ENCODE measurements at places on chromosomes 16 and 17. TPM values are rescaled to one million over a fixed set of nuclear protein-coding genes. Genes with fewer than 3 reads are reported as not detected.

DNA sequence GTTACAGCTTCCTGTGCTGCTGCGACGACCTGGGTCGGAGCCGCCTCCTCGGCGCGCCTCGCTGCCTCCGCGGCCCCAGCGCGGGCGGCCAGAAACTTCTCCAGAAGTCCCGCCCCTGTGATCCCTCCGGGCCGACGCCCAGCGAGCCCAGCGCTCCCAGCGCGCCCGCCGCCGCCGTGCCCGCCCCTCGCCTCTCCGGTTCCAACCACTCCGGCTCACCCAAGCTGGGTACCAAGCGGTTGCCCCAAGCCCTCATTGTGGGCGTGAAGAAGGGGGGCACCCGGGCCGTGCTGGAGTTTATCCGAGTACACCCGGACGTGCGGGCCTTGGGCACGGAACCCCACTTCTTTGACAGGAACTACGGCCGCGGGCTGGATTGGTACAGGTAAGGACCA lies 746 bp downstream of the HS3ST2 start:
- H3K27ac ChIP-seq, result no peak overlapping the region
- no peak overlapping the region for H3K4me3 ChIP-seq
- H3K27me3 ChIP-seq, result peaks cover 38% of the 10 kb centered on the region
- no peak for DNase-seq

DNA sequence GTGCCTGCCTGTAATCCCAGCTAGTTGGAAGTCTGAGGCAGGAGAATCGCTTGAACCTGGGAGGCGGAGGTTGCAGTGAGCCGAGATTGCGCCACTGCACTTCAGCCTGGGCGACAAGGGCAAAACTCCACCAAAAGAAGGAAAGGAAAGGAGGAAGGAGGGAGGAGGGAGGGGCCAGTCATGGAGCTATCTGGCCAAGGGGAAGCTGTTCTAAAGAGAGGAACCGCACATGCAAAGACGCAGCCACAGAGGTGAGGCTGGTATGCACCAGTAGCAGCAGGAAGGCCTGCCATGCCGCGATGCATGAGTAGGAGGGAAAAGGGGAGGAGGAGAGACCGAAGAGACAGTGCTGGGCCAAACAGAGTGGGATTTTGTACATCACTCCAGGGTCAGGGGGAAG lies 35.9 kb downstream of the HSBP1 start:
- H3K27ac ChIP-seq, result no peak overlapping the region
- no peak overlapping the region for H3K4me3 ChIP-seq
- DNase-seq, result no peak
- H3K36me3 ChIP-seq, result no peaks in the 10 kb centered on the region
- no peaks in the 10 kb centered on the region for H3K4me1 ChIP-seq
- H3K27me3 ChIP-seq, result peaks cover 3% of the 10 kb centered on the region

DNA sequence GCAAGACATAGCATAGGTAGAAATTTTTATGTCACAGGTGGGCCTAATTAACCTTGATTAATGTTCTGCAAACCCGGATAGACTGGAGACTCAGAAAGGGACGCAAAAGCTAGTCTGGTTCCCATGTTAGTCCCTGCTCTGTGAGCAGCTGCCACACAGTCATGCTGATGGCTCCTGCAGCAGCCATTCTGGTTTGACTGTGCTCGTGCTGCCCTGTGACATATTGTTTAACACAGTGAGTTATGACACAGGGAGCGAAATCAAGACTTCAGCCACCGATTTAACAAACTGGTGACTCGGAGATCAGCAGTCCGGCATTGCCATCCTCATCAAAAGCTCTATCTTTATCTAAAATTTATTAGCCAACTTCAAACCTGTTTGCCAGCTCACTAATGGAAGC lies 169.8 kb downstream of the WWOX start:
- DNase-seq, result no peak
- no peak overlapping the region for H3K4me3 ChIP-seq
- peaks cover 9% of the 10 kb centered on the region for H3K36me3 ChIP-seq
- no peaks in the 10 kb centered on the region for H3K4me1 ChIP-seq
- H3K27ac ChIP-seq, result no peak overlapping the region
- no peaks in the 10 kb centered on the region for H3K27me3 ChIP-seq

- H3K27ac ChIP-seq, result no peak overlapping the region
- no peak for DNase-seq
- H3K27me3 ChIP-seq, result no peaks in the 10 kb centered on the region
- H3K36me3 ChIP-seq, result peaks cover 88% of the 10 kb centered on the region
- H3K4me3 ChIP-seq, result no peak overlapping the region
These were observed 34.9 kb upstream of the ENDOV start for GRCh38 chr17:80380068-80380467.

ABCA9 gene
- not detected for total RNA-seq

DNA sequence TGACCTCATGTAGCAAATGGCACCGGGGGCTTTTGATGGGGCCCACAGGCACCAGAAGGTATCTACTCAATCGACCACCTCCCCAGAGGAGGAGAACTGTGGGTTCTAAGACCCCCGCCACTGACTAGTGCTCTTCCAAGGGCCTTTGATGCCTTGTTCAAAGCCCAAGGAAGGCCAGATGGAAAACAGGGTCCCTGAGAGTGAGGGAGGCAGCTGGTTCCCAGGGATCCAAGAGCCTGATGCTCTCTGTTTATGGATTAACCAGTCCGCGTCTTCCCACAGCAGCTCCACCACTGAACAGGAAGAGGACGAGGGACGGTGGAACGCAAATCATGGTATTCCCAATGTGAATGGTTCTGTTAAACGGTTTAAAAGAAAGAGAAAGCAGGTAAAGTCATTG lies 7.6 kb downstream of the PHB1 start:
- no peak overlapping the region for H3K27ac ChIP-seq
- no peak for DNase-seq
- H3K4me3 ChIP-seq, result no peak overlapping the region

SHISA9 gene
- not detected for total RNA-seq

DNA sequence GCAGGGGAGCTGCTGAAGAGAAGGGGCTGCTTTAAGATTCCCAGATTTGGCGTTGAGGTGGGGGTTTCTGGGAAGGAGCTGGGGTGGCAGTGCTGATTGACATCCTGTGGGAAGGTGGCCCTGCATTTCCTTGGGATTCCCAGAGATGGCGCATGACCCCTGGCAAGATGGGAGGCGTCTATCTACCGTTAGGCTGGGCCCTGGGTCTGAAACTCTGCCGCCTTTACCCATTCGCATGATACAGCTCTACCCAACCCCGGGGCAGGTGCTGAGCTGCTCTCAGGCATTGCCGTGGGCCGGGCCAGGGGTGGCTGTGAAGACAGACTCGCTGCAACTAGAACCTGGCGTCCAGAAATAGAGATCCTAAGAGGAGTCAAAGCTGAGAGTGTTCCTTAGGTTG lies 9.9 kb upstream of the MVD start:
- no peak overlapping the region for H3K27ac ChIP-seq
- peaks cover 5% of the 10 kb centered on the region for H3K36me3 ChIP-seq
- no peaks in the 10 kb centered on the region for H3K4me1 ChIP-seq

DNA sequence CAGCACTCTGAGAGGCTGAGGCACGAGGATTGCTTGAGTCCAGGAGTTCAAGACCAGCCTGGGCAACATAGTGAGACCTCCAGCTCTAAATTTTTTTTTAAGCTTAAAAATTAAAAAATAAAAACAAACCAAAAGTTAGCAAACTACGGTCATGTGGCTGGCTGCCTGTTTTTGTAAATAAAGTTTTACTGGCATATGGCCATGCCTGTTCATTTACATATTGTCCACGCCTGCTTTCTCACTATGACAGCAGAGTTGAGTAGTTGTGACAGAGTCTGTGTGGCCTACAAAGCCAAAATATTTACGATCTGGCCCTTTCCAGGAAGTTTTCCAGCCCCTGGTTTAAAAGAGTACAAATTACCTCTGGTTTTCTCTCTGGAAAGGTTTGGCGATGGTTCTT lies 3.3 kb downstream of the SLX4 start:
- no peaks in the 10 kb centered on the region for H3K27me3 ChIP-seq
- no peak overlapping the region for H3K4me3 ChIP-seq
- H3K36me3 ChIP-seq, result peaks cover 27% of the 10 kb centered on the region
- H3K27ac ChIP-seq, result no peak overlapping the region
- DNase-seq, result no peak

GRCh38 chr16:78473031-78473699 lies 373.7 kb downstream of the WWOX start:
- H3K27me3 ChIP-seq, result no peaks in the 10 kb centered on the region
- no peak overlapping the region for H3K27ac ChIP-seq
- H3K4me1 ChIP-seq, result no peaks in the 10 kb centered on the region
- H3K4me3 ChIP-seq, result no peak overlapping the region
- DNase-seq, result no peak

DNA sequence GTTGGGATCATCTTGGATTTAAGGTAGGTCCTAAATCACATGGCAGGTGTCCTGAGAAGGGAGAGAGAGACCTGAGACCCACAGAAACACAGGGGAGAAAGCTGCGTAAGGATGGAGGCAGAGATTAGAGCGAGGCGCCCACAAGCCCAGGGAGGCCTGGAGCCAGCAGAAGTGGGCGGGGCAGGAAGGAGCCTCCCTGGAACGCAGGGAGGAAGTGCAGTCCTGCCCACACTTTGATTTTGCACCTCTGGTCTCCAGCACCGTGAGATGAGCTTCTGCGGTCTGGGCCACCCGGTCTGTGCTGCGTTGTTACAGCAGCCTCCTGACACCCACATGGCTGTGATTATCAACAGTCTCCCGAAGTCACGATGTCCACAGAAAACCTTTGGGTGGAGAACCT lies 6.4 kb downstream of the DNASE1L2 start:
- no peak overlapping the region for H3K27ac ChIP-seq
- H3K36me3 ChIP-seq, result peaks cover 3% of the 10 kb centered on the region
- no peaks in the 10 kb centered on the region for H3K4me1 ChIP-seq

GRCh38 chr17:43330876-43331639 lies 67.7 kb upstream of the ARL4D start:
- DNase-seq, result no peak
- H3K27me3 ChIP-seq, result peaks cover 25% of the 10 kb centered on the region
- no peak overlapping the region for H3K4me3 ChIP-seq

DNA sequence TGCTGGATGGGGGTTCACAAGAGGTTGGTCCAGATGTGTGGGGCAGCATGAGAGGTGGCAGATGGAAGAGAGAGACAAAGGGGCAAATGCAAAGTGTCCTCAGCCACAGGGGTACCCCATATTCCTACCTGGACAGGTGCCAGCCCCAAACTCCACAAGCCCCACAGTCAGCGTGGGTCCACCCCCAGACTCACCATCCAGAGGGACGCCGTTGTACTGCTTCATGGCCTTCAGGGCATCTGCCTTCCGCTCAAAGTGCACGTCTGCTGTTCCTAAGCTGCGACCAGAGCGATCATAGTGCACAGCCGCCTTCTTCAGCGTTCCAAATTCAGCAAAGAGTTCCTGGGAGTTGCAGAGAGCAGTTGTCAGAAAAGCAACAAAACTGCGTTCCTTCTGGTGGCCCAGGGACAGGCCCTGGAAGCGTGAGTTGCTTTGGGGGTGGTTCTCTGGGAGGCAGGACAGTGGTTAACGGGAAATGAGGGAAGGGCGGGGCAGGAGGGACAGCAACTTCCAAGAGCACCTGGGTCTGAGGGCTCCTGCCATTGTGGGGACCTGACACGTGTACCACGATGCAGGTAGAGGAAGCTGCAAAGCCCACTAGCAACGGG lies 2.3 kb downstream of the ALYREF start:
- H3K27ac ChIP-seq, result no peak overlapping the region
- no peak for DNase-seq
- peaks cover 26% of the 10 kb centered on the region for H3K4me1 ChIP-seq
- H3K4me3 ChIP-seq, result peak overlapping the region; percentile 61
- H3K36me3 ChIP-seq, result peaks cover 50% of the 10 kb centered on the region
- no peaks in the 10 kb centered on the region for H3K27me3 ChIP-seq

STH gene
- total RNA-seq, result not detected

DNA sequence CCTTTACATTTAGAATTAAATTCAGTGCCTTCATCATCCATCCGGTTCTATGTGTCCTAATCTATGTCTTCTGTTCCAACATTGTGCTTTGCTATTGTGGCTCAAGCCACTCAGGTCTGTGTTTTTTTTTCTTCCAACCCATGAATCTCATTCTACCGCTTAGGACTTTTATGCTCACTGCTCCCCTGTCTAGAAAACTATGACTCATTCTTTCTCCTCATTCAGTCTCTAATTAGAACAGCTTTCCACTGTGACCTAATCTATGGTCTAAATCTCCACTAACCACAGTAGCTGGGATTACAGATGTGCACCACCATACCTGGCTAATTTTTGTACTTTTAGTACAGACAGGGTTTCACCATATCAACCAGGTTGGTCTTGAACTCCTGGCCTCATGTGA lies 418.7 kb downstream of the KCNJ2 start:
- no peaks in the 10 kb centered on the region for H3K27me3 ChIP-seq
- DNase-seq, result no peak
- H3K36me3 ChIP-seq, result no peaks in the 10 kb centered on the region
- H3K27ac ChIP-seq, result no peak overlapping the region
- H3K4me3 ChIP-seq, result no peak overlapping the region

GRCh38 chr16:77540646-77541045 lies 105.8 kb upstream of the ADAMTS18 start:
- peaks cover 4% of the 10 kb centered on the region for H3K27me3 ChIP-seq
- no peak for DNase-seq

- no peak for DNase-seq
- H3K27ac ChIP-seq, result peak overlapping the region; percentile 78
- H3K4me1 ChIP-seq, result peaks cover 36% of the 10 kb centered on the region
- peak overlapping the region; percentile 83 for H3K4me3 ChIP-seq
- no peaks in the 10 kb centered on the region for H3K27me3 ChIP-seq
- H3K36me3 ChIP-seq, result no peaks in the 10 kb centered on the region
These were observed 729 bp downstream of the LONP2 start for GRCh38 chr16:48244863-48245195.

GRCh38 chr16:11340710-11341109 lies 4.5 kb upstream of the RMI2 start:
- no peaks in the 10 kb centered on the region for H3K27me3 ChIP-seq
- DNase-seq, result no peak
- H3K27ac ChIP-seq, result no peak overlapping the region

ACBD4 gene
- total RNA-seq, result 13.8 TPM

DNA sequence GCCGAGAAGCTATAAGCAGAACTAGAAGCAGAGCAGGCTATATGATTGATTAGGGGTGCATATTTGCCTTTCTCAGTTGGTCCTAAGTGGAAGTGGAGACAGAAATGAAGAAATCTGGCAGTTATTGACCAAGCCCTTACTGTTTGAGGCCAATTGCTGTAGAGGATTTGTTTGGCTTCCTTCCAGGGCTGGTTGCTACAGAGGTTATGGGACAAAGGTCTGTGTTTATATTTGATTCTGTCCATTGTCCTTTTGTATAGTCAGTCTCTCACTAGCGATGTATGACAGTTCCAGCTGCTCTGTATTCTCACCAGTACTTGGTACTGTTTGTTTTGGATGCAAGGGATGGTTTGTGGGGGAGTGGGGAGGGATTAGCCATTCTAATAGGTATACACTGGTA lies 7.3 kb upstream of the ALOX15 start:
- no peaks in the 10 kb centered on the region for H3K4me1 ChIP-seq
- no peak overlapping the region for H3K27ac ChIP-seq
- H3K36me3 ChIP-seq, result no peaks in the 10 kb centered on the region
- H3K27me3 ChIP-seq, result peaks cover 22% of the 10 kb centered on the region

MKS1 gene
- total RNA-seq, result 27.3 TPM

GRCh38 chr17:27466376-27466742 lies 10.1 kb downstream of the KSR1 start:
- H3K4me1 ChIP-seq, result peaks cover 91% of the 10 kb centered on the region
- H3K27me3 ChIP-seq, result no peaks in the 10 kb centered on the region
- peak; percentile 48 for DNase-seq

GRCh38 chr16:56935201-56935600 lies 3.3 kb downstream of the HERPUD1 start:
- DNase-seq, result no peak
- H3K4me1 ChIP-seq, result peaks cover 65% of the 10 kb centered on the region
- H3K4me3 ChIP-seq, result peak overlapping the region; percentile 98
- no peaks in the 10 kb centered on the region for H3K27me3 ChIP-seq
